ENCODE measurements at places on chromosomes 3 and 15. TPM values are rescaled to one million over a fixed set of nuclear protein-coding genes. Genes with fewer than 3 reads are reported as not detected.
A peak's percentile ranks its signal among the peaks of the same experiment; 100 is the strongest.

ARNT2 gene
- total RNA-seq, result 39.4 TPM

FRMD4B gene
- 31.4 TPM for total RNA-seq

TNFSF10 gene
- total RNA-seq, result not detected

ST3GAL6 gene
- total RNA-seq, result 254 TPM

TAGLN3 gene
- not detected for total RNA-seq

DNA sequence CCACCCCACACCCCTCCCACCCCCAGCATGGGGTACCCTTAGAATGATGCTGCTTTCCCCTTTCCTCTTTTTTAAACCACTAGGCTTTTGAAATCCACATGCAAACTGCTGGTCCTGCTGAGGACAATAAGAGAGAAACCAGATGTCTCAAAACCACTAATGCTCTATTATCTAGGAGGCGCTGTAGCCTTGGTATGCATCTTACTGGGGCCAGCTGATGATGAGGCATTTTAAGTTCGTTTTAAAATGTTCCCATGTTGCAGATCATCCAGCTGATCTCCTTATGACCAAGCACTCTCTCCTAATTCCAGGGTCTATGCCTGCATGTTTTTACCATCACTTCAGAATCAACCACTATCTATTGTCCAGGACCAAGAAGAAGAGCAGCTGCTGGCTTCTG, 1.3 kb downstream of the NME9 start:
- peak; percentile 37 for DNase-seq

DNA sequence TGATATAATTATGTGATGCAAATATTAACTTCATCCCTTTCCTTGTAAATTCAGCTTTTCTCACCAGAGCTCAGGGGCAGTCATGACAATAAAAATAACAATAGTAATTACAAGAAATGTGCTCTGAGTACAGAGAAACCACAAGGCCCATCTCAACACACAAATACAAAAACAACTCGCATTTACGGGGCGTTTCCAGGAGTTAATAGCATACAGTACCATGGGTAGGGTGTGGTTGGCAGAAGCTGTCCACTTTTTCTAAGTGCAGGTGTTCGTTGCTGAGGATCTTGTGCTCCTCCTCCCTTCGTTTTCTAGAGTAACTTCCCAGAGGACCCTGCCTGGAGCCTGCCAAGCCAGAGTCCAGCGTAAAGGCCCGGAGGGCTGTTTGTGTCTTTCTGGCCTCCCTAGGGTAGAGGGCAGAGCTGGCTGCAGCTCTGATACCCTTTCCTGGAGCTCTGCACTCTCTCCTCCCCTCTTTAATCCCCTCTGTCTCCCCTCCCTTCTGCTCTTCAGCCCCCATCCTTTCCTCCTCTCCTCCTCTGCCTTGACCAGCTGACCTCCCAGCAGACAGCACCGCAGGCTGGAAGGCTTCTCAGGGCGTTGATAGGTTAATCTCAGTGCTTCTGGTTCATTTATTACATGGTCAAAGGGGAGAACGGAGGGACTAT, 11.4 kb downstream of the SEMA3G start:
- DNase-seq, result no peak

DNA sequence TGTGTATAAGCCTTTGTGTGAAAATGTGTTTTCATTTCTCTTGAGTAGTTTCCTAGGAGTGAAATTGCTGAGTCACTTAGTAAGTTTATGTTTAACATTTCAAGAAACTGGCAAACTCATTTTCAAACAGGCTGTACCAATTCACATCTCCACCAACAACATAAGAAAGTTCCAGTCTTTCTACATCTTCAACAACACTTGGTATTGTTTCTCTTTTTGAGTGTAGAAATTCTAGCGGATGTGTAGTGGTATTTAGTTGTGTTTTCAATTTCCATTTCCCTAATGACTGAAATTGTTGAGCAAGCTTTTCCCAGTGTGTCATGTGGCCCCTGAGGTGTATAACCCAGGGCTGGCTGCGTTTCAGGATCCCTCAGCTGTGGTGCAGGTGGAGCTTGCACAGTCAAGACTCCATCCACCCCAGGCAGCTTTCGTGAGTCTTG, 258.5 kb downstream of the PDCD6IP start:
- DNase-seq, result no peak

DNA sequence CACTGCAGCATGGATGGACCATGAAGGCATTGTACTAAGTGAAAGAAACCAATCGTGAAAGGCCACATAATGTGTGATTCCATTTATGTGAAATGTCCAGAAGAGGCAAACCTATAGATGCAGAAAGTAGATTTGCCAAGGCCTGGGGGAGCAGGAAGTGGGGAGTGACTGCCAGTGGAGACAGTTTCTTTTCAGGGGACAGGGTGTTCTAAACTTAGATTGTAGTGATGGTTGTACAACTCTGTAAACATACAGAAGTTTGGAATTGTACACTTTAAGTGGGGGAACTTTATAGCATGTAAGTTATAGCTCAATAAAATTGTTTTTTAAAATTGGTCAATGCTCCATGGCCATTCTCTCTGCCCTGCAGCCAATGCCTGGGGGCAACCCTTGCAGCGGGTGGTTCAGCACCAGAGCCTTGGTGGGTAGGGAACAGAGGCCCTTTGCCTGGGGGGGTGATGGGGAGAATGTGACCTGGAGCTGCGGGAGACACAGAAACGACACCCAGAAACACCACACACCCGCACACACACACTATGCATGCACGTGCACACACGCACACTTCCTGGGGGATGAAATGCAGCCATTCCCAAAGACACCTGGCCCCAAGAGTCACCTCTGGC, 43.1 kb downstream of the DNAJB8 start:
- DNase-seq, result no peak

- DNase-seq, result no peak
Measured at GRCh38 chr15:63223463-63223862, 34.1 kb downstream of the RAB8B start.

DNA sequence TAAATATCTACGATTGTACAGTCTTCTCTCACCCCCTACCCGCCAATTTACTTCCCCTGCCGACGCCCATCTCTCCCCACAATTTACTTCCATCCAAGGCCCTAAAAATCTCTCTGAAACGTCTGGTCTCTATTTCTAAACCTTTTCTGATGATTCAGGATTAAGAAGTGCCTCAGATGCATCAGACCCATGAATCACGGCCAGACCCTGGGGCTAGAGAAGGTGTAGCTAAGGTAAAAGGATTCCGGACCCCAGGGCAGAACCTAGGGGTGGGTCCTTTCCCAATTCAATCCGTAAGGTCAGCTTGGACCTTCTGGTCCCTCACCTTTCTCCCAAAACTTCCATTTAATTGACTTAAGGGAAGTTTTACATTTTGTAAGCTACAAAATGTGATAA, 46.4 kb downstream of the LRIG1 start:
- no peak for DNase-seq

- DNase-seq, result no peak
Measured at GRCh38 chr3:190041333-190042041, 79.2 kb downstream of the P3H2 start.
